ENCODE measurements at places on chromosomes 7 and 10.
A peak's percentile ranks its signal among the peaks of the same experiment; 100 is the strongest.

- no peak for DNase-seq
Observed at GRCh38 chr7:121561717-121562116, 165.6 kb upstream of the FAM3C start.

GRCh38 chr7:140539461-140539860 is 60.2 kb upstream of the MKRN1 start:
- DNase-seq: no peak

DNA sequence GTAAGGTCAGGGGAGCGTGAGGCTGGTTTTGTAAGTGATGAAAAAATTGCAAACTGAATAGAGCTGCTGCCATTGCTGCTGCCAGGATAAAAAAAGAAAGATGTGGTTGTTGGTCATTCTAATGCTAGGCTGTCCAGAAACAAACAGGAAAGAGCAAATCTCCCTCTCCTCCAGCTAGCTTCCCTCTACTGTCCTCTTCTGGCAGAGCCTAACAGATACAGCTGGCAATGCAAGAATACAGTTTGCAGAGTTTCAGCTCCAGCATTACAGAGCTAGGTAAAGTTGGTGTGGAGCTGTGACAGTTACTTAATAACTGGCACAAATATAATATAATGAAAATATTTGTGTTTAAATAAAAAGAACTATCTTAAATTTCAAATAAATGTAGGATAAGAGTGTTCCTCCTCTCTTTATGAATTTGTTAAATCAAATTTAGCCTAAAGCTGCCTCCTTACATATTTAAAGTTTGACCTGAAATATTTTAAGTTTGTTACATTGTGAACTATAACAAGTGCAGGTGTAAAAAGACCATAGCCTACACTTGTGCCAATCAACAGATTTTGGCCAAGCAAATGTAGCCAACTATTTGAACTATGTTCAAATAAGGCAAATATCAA is 407.7 kb downstream of the SH2D4B start:
- DNase-seq: peak; percentile 60

- DNase-seq: no peak
Observed at GRCh38 chr10:18418541-18419215, 232.7 kb downstream of the NSUN6 start.

DNA sequence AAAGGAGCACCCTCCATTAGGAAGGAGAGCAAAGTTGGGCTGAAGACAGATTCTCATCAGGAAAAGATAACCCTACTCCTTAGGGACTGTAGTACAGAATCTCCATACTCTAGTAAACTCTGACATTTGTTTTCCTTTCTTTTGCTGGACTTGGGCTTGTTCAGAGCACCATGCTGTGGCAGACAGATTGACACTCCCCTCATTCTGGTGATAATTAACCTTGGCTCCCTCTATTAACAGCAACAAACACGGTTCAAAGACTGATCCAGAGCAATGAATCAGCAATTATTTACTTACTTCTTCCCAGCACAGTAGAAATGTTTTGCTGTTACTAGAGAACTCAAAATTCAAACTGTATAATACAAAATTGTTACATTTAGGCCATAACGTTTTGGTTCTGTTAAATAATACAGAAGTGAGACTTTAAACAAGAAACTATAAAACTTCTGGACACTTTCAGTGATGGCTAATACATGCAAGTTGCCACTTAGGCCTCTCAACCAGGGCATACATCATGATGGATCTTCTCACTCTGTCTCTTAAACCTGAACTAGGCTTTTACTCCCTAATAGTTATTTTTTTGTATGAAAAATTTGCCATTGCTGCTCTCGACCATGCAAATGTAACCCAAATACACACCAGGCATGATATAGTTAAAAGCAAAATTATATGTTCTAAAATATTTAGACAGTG is 639.0 kb downstream of the IPMK start:
- no peak for DNase-seq

DNA sequence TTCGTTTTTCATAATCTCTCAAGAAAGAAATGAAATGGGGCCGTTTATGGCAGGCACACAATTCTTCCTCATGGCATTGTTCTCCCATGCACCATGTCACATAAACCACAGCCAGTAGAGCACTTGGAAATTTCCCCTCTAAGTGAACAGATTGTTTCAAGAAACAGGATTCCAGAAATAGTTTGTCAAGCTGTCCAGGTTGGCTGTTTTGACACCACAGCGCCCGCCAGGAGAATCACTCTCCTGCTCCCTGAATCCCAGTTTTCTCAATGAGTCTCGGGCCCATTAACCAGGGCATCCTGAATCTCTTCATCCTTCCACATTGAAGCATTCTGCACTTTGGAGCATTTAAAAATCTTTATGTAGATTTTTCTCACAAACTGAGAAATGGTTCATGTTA is 172.2 kb upstream of the NEBL start:
- no peak for DNase-seq

DNA sequence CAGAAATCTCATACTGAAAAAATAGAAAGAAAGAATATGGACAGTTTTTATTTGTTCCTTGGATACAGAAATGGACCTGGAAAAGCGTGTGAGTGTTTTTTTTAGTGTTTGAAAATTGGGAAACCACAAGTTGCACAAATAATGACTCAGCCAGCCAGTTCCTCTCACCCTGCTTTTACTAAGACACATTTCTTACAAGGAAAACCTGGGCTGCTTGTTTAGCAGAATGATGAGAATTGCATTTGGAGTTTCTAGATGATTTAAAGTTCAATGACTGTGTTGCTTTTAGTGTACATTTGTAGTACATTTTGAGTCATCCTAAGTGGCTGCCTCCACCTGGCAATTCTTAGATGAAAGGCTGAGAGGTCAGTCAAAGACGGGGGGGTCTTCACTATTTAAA is 218.7 kb downstream of the ABCA13 start:
- no peak for DNase-seq
